HT-29 (cell line): ENCODE measurements at places on chromosomes 11 and 22. TPM values are rescaled to one million over a fixed set of nuclear protein-coding genes. Genes with fewer than 3 reads are reported as not detected.

The OR52B6 gene
- not detected in 2 replicates for total RNA-seq

GRCh38 chr11:3906166-3906565, 50.7 kb downstream of the STIM1 start:
- DNase-seq = no peak

- no peak for DNase-seq
Observed at GRCh38 chr11:122784325-122784955, 53.9 kb upstream of the CRTAM start.

DNA sequence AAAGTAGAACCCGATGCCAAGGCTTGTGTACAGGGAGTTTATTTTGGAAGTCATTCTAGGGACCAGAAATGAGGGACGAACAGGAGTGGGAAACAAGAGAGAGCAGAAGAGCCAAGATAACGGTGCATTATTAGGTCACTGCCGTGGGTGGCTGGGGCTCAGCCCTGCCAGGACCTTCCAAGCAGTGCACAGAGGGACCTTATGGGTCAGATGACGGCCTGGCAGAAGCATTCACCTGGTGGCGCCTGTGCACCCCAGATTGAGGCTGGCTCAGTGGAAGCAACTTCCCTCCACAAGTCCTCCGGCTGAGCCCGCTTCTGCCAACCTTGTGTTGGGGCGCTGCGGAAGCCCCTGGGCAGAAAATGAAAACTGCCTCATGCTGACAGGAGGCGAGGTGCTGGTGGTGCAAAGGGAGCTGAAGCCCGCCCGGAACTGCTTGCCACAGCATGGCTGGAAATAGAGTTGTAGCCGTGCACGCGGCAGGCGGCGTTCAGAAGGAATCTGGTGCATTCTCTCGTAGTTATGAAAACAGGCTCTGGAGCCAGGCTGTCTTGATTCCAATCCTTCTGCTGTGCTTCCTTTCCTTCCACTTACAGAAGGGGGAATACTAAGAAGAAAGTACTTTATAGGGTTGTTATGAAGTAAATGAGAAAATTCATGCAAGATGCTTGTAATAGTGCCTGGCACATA, 22.2 kb upstream of the TP53I11 start:
- DNase-seq = no peak

The GPR152 gene
- 0.34 TPM in 1 of 2 replicates, not detected in the other for total RNA-seq

The RFPL2 gene
- total RNA-seq = not detected in 2 replicates

GRCh38 chr22:39142088-39142680, 10.3 kb downstream of the CBX7 start:
- DNase-seq = no peak

DNA sequence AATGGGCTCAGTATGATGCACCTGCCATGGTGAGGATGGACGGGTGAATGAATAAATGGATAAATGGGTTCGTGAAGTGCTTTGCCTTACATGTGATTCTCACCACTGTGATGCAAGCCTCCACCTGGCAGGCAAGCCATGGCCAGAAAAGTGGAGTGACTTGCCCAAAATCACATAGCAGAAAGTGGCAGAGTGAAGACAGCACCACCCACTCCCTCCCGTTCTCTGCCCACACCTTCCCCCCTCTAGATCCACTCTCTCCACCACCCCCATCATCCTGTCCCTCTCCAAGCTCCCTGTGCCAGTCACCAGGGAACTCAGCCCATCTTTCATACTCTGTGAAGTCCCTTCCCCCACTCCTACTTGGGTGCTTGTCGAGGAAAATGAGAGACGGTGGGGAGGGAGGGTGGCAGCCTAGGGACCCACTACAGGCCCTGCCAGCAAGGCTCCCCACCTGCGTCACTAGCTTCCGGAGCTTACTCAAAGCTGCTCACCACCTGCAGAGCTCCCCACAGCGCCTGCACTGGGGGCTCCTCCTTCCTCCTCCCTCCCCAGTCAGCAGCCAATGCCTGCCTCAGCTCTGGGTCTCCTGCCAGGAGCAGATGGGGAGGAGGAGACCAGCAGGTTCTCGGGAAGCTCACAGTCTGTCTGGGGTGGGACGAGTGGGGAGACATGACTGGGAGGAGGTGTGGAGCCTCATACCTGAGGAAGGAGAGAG, 82.3 kb downstream of the PDE2A start:
- no peak for DNase-seq

- no peak for DNase-seq
Observed at GRCh38 chr22:17446698-17447097, 77.4 kb downstream of the CECR2 start.

The TRPM5 gene
- 1.7 and 1.8 TPM in 2 replicates for total RNA-seq

The CEND1 gene
- 0.47 TPM in 1 of 2 replicates, not detected in the other for total RNA-seq

DNA sequence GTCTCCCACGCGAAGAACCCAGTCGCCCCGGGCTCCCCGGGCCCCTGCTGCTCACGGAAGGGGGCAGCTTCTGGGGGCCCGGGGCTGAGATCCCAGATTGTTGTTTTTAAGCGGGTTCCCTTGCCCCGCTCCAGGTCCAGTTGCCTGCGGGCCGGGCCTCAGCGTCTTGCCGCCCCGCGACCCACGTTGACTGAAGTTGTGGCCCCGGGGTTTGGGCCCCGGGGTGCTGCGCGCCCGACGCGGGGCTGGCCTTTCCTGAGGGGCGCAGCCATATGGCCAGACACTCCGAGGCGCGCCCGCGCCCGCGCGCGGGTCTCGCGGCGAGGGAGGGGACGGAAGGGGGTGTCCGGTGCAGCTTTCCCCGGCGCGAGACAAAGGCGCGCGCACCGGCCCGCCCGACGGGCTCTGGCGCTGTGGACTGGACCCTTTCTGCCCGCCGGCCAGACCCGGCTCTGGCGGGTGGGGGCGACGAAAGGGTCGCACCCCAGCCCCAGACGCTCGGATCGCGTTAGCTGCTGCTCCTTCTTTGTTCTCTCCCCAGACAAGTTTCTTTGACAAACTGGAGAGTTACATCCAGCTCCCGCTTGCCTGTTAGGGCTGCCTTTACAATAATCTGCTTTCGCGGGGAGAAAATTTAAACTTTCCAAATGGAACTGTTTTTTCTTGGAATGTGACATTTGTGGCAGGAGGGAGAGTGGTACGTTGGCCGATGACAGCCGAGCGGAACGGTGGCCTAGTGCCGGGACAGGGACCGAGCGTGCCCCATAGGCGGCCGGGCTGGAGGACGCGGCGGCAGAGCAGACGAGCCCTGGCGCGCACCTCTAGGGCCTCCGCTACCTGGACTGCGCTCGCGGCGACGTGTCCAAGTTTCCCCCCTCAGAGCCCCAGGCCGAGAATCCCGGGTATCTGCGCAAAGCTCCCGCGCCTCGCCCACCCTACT, 716 bp downstream of the AMOTL1 start:
- no peak for DNase-seq

The MMP12 gene
- total RNA-seq = not detected in 2 replicates

DNA sequence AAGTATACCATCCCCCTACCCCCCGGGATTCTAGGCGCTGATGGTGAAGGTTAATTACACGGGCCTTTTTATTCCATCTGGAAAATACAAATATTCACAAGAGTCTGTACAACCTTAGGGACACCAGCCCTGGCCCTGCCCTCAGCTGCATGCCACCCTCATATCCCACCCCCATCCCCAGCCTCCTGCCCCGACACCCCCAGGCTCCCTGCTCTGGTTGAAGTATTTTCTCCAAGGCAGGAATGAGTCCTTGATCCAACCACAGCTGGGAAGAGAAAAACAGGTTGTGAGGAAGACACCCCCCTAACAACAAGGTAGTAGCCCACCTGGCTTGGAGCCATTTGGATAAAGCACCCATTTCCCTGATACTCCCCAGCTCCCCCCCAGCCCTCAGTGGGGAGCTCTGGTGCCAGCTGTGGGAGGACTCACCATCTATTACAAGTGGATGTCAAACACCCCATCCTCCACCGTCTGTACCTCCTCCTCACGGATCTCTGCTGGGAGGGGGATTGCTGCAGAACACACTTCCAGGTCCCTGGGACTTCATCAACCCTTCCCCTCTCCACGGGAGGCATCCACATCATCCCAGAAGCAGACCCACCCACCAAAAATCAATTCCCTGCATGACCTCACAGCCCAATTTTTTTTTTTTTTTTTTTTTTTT, 4.0 kb upstream of the NRXN2 start:
- DNase-seq = no peak

GRCh38 chr11:92753161-92753560, 216.3 kb upstream of the MTNR1B start:
- DNase-seq = no peak

The ADM2 gene
- 2.2 and 4.2 TPM in 2 replicates for total RNA-seq

- DNase-seq = no peak
Observed at GRCh38 chr11:105220121-105220520, 80.6 kb upstream of the CARD18 start.

DNA sequence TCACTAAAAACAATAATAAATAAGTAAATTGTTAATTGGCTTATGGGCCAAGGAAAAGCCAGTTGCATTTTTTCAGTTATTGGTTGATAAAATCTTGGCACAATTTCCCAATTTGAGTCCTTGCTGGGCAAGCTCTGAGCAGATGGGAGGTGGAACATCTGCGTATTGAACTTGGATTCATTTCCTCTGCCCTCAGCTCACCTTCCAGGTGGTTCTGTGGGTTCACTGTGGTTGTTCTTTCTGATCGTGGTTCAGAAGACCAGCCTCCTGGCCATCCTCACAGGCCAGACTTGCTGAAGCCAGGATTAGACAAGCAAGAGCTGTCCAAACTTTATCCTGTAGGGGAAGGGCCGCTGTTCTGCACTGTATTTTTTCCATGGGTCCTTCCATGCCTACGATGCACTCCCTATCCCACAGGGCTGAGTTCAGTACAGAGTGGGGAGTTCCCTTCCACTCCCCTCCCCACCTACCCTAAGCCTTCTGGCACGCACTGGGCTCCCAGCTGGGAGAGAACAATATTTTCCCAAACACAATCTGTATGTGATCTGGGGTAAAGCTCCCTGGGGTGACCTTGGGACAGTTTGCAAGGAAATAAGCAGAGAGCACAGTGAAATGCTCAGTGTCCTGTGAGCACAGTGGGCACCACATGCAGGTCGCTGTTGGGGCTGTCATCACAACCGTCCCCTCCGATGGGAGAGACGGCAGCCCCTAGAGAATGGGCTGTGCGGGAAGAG, 43.5 kb upstream of the TP53I11 start:
- no peak for DNase-seq

DNA sequence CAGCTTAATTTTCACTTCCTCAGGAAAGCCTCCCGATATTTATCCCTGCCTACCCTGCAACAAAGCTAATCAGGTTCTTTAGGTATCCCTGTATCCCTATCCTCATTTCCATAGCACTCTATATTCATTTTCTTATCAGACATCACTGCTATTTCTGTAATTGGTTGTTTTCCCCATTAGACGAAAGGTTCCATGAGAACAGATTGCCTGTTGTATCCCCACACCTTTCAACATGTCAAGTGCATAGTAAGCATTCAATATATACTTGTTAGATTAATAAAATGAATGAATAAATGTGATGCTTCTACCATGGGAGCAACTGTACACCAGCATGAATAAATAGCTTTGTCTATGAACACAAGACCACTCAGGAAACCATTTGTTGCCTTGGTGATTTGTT, 499.8 kb downstream of the DLG2 start:
- DNase-seq = no peak

The KRTAP5-4 gene
- total RNA-seq = not detected in 2 replicates

DNA sequence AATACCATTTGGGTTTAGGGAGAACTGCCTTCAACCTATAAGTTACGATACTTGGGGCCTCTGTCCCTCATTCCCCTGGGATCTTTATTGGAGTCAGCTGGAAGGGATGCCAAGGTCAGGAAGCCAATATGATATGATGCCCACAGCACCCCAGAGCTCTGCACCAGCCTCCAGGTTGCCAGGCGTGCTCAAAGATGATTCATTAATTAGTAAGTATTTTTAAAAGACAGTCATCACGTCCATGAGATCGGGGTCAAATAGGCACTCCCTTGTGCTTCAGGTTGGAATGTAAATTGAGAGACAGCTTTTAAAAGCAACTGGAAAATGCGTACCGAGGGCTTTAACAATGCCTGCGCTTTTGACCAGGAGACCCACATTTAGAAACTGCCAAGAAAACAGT, 57.0 kb upstream of the CD5 start:
- no peak for DNase-seq

DNA sequence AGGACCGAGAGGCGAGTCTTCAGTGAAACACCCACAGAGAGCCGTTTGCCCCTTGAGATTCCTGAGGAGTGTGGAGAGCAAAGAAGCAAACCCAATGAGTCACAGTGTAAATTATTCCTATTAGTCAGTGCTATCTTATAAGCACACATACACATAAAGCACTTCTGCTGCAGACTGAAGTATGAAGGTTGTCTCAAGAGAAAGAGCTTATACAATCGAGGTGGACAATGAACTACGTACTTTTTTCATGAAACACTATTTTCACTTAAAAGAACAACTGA, 37.3 kb downstream of the GALNT18 start:
- DNase-seq = no peak

DNA sequence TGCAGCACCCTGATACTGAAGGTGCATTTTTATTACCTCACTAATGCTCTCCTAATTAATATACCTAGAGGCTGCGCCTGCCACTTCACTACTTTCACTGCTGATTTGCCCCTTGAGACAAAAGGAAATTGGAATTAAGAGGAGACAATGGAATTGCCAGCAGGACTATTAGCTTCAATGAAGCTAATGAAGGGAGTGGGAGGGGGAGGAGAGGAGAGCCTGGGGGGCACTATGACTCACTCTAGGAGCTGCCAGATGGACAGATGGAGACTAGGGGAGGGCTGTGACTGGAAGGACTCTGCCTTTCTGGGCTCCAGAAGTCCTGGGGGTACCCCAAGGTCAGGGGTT, 102.8 kb upstream of the DRD2 start:
- DNase-seq = no peak

The IL17REL gene
- total RNA-seq = 0.03 and 0.13 TPM in 2 replicates

- no peak for DNase-seq
Observed at GRCh38 chr22:38638728-38639127, 17.5 kb downstream of the FAM227A start.

GRCh38 chr11:15048616-15049015, 24.8 kb upstream of the CALCB start:
- no peak for DNase-seq

DNA sequence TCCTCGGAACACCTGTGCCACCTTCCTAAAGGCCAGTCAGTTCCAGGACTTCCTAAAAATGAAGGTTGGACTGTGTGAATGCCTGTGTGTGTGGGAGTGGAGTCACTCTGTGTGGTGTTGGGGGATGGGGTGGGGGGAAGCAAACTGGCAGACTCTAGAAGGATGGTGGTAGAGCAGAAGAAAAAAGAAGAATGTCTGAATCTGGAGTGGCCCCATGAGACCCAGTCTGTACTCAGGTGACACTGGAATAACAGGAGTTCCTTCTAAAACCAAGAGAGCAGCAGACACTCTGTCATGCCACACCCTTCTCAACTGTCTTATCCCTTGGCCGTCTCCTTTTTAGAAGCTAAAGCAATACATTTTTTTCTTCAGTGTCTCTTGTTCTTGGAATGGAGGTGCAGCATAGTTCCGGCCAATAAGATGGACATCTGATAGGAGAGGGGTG, 82.9 kb downstream of the MAML2 start:
- no peak for DNase-seq

DNA sequence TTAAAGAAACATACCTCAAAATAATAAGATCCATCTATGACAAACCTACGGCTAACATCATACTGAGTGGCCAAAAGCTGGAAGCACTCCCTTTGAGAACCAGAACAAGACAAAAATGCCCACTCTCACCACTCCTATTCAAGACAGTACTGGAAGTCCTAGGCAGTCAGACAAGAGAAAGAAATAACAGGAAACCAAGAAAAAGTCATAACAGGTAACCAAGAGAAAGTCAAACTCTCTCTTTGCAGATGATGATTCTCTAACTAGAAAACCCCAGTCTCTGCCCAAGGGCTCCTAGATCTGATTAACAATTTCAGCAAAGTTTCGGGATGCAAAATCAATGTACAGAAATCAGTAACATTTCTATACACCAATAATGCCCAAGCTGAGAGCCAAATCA, 35.6 kb downstream of the TMEM123 start:
- DNase-seq = no peak
